ENCODE measurements at places on chromosomes 2 and 18. TPM values are rescaled to one million over a fixed set of nuclear protein-coding genes. Genes with fewer than 3 reads are reported as not detected.

Gene LYPD6B
- total RNA-seq = not detected

Gene DUSP2
- total RNA-seq = 0.33 TPM

Gene EVX2
- total RNA-seq = not detected

Gene CXCR1
- total RNA-seq = not detected

Gene POTEC
- not detected for total RNA-seq

Gene VIT
- total RNA-seq = 0.48 TPM

Gene DSG1
- total RNA-seq = not detected

Gene CDH2
- total RNA-seq = 59.5 TPM

Gene EIPR1
- total RNA-seq = 30.8 TPM

Gene PAX8
- 0.22 TPM for total RNA-seq

Gene ACSL3
- 142 TPM for total RNA-seq

Gene DHRS9
- total RNA-seq = not detected

Gene REG3G
- not detected for total RNA-seq

Gene ITGAV
- 131 TPM for total RNA-seq

Gene KATNAL2
- total RNA-seq = 1.3 TPM

Gene TTN
- total RNA-seq = 0.49 TPM

Gene NT5DC4
- not detected for total RNA-seq

Gene UGT1A5
- not detected for total RNA-seq

Gene OR6B2
- not detected for total RNA-seq

Gene CDH7
- total RNA-seq = not detected

Gene CYRIA
- total RNA-seq = 38.4 TPM

Gene PARD6G
- 1.8 TPM for total RNA-seq
